ENCODE measurements at places on chromosomes 7 and 10.

GRCh38 chr7:139714163-139714901 lies 63.5 kb downstream of the HIPK2 start:
- no peak for DNase-seq

DNA sequence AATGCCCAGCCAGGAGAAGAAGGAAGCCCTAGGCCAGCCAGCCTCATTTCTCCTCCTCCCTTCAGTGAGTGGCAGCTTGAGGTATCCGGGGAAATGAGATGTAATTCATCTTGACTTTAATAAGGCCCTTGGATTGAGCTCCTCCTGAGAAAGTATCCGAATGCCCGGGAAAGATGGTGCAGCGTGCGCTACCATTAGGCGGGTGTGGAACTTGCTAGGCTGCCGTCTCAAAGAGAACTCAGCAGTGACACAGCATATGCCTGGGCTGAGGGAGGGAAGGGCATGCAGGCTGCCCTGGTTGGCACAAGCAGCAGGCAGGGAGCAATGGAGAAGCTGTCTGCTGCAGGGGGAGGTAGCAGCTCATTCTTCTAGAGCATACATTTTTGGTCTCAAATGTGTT lies 659.8 kb upstream of the FOXK1 start:
- no peak for DNase-seq

- no peak for DNase-seq
Observed at GRCh38 chr10:110006358-110007160, 1.2 kb upstream of the ADD3 start.

DNA sequence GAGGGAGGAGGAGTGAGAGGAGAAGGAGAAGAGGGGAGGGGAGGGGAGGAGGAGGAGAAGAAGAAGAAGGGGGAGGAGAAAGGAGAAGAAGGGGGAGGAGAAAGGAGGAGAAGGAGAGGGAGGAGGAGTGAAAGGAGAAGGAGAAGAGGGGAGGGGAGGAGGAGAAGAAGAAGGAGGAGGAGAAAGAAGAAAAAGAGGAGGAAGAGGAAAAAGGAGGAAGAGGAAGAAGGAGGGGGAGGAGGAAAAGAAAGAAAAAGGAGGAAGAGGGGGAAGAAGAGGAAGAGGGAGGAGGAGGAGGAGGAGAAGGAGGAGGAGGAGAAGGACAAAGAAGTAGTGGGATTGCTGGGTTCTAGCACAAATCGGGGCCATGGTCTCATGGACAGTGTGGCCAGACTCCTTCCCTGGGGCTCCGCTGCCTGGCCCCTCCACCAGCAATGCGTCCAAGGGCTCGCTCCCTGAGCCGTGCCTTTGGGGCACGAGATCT lies 4.2 kb upstream of the MAFK start:
- DNase-seq, result no peak

DNA sequence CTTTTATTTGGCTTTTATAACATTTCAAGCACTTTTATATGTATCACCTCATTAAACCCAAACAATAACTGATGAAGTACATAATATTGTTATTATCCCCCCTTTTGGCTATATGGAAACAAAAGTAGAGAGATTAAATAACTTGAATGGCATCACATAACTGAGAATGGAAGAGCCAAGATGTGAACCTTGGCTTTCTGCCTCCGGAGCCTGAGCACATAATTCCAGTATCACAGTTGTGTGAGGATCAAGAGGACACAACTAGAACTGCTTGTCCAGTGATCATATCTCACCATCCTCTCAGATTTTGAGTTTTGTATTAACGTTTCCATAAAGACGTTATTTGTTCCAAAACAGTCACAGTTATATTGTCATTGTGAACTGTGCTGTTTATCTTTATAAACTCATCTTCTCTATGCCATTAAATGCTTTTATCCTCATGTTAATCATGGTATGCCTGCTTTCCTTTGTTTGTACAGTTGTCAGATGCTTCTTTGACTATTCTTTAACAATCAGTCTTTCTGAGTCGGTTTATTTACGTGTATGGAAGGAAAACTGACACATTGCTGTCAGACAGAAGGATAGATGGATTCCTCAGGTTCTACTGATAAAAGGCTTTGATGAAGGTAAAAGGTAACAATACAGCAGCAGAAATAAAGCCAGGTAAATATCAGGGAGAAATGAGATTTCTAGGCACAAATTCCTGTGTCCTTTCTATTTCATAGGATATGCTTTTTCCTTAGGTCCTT lies 92.0 kb upstream of the FAM13C start:
- DNase-seq, result no peak

GRCh38 chr10:62681211-62681940 lies 123.1 kb upstream of the ADO start:
- DNase-seq, result peak; percentile 41

- no peak for DNase-seq
Observed at GRCh38 chr10:133379801-133380666, 972 bp downstream of the PAOX start.

DNA sequence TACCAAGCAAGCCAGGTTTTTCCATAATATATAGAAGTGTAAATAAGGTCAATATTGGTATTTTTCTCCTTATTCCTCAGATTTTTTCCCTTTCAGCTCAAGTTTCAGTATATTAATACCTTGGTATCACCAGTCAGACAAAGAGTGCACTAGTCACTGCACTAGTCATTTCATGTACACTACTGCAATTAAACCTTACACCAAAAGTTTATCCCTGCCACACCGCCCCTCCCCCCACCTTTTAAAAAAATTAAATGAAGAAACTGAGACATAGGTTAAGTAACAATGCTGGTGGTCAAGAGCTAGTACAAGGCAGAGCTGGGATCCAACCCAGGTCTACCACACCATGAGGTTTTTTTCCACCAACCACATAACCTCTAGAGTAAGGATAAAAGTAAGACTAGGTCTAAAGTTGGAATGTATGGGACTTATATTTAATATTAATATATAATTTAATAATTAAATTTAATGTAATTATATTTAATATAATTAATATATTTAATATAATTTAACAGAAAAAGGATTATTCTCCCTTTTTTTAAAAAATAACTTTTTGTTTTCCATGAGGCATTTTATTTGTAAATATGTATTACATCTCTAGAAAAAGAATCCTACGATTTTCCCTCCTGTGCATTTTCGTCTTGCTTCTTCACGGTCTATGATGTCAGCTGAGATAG lies 68.5 kb downstream of the NT5C2 start:
- DNase-seq, result no peak

- no peak for DNase-seq
Observed at GRCh38 chr7:19663816-19664462, 44.9 kb downstream of the POLR1F start.

DNA sequence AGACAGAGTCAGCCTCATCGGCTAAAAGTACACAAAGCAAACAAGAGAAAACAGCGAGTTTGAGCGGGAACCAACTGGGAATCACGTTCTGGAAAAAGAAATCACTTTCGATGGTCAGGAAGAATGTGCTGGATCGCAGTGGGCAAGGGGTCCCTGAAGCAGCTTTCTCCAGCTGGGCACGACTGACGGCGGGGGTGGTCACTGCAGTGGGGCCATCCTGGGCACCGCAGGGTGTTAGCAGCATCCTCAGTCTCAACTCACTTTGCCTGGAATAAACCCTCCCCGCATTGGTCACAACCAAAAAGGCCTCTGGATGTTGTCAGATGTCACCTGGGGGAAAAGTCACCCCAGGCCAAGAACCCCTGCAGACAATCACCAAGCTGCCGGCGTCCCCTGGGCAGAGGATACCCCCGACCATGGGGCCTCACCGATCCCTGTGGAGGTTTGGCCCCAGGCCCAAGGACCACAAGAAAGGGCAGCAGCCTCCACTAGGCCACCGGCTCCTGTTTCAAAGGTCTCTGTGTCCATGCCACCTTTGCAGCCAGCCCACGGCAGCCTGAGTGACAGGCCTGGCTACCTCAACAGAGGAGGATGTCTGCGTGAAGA lies 42.9 kb downstream of the EBF3 start:
- no peak for DNase-seq

- no peak for DNase-seq
Observed at GRCh38 chr10:43891241-43891640, 242.6 kb upstream of the ZNF32 start.

DNA sequence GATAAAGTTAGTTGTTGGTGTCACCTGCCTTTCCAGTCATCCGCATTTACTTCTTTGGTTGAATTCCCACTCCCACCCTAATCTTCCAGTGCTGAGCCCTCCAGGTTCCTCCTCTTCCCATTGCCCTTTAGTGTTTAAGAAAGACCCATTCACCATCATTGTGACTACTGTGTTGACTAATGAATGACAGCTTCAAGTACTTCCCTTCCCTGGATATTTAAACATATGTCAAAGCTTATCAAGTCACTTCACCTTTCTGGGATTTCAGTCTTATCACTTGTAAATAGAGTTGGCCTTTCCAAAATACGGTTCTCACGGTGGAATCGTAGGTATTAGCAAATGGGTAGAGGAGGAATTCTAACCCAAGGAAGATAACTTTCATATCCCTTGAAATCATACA lies 201.6 kb upstream of the SVIL start:
- DNase-seq, result no peak

- no peak for DNase-seq
Observed at GRCh38 chr7:30765408-30765807, 5.8 kb upstream of the MINDY4 start.

GRCh38 chr10:53598914-53599313 lies 826.3 kb upstream of the MBL2 start:
- no peak for DNase-seq

DNA sequence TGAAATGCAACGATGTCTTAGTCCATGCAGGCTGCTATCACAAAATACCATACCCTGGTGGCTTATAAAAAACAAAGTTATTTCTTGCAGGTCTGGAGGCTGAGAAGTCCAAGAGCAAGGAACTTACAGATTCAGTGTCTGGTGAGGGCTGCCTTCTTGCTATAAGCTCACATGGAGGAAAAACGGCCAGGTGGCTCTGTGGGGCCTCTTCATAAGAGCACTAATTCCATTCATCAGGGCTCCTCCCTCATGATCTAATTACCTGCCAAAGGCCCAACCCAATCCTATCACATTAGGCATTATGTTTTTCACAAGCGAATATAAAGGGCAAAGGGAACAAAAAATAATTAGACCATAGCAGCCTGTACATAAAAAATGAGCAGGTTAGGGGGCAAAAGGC lies 35.4 kb downstream of the PAPSS2 start:
- DNase-seq, result no peak

DNA sequence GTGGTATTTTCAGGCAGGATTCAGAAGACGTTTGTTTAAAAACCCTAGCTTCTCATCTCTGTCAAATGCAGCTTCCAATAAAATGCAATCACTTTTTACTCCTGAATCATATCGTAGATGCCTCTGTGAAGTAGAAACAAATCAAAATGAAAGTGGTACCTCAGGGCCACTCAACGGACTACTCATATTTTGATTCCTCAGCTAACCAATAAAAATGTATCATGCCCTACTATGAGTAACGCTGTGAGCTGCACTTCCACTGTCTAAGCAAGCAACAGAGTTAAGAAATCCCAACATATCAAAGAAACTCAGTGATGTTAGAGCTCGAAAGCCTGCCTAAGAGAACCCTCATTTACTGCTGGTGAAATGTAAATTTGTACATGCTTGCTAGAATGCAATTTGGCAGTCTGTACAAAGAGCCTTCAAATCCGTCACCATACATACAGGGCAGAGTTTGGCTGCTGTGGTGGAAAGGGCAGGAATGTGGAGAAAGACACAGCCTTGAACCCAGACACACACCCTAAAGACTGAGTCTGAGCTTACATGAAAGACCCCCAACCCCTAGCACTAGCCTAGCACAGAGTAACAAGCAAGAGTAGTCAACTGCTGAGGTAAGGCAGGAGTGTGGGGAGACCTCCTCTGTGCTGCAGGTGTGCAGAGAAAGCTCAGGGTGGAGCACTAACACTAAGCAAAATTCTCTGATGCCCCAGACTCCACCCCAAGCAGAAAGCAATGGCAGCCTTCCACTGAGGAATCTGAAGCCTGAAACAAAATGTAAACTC lies 151.5 kb downstream of the ANK3 start:
- DNase-seq, result no peak

Measured in stimulated activated CD8-positive, alpha-beta memory T cell treated with anti-CD3 and anti-CD28 coated beads, Interleukin-4, amount 100 ng/mL, for 1 hour (primary cell).